ENCODE measurements at places on chromosomes 6 and 20. TPM values are rescaled to one million over a fixed set of nuclear protein-coding genes. Genes with fewer than 3 reads are reported as not detected.

DNA sequence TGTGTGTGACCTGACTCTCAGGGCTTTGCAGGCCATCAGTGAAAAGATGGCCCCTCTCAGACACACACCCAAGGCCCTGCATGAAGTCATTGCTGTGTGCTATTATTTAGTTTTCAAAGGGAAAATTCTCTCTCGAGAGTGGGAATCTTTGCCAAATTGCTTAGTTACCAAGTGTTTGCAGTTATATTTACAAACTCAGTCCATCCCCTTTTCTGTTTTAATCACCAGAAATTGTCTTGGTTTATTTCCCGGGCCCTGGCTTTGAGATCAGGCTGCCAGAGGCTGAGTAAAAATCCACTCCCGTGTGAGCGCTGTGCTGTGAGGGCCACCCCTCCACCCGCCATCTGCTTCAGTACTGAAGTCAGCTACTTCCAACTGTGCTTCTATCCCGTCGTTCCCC, 163.1 kb downstream of the SOD2 start:
- no peaks in the 10 kb centered on the region for H3K36me3 ChIP-seq
- no peak overlapping the region for H3K4me3 ChIP-seq
- no peak for DNase-seq
- no peaks in the 10 kb centered on the region for H3K4me1 ChIP-seq

GRCh38 chr20:58956078-58956477, 25.0 kb upstream of the NELFCD start:
- DNase-seq, result no peak
- no peaks in the 10 kb centered on the region for H3K27me3 ChIP-seq
- H3K36me3 ChIP-seq, result no peaks in the 10 kb centered on the region
- H3K4me1 ChIP-seq, result no peaks in the 10 kb centered on the region
- no peak overlapping the region for H3K4me3 ChIP-seq
- H3K27ac ChIP-seq, result no peak overlapping the region

DNA sequence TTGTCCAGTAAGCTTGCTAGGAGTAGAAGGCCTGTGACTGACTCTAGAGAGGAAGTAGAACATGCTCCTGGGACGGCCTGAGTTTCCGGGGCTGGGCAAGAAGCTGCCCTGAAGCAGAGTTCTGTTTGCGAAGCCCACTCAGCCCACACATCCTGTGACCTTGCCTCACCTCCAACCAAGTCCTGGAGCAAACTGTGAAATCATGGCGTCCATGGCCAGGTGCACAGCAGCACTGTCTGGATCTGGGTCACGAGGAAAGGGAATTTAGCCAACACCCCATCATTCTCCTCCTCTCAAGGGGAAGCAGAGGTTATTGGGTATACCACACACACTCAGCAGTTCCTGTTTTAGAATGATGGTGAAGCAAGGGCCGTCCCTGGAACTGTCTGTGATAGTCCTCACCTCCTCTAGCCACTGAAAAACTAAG, 87.5 kb downstream of the CRYBG1 start:
- no peak for DNase-seq
- H3K4me1 ChIP-seq, result no peaks in the 10 kb centered on the region
- no peaks in the 10 kb centered on the region for H3K27me3 ChIP-seq
- no peaks in the 10 kb centered on the region for H3K36me3 ChIP-seq
- no peak overlapping the region for H3K27ac ChIP-seq
- no peak overlapping the region for H3K4me3 ChIP-seq

GRCh38 chr20:50380697-50381040, 129.5 kb upstream of the PTPN1 start:
- no peaks in the 10 kb centered on the region for H3K27me3 ChIP-seq
- no peak for DNase-seq
- H3K36me3 ChIP-seq, result no peaks in the 10 kb centered on the region

DNA sequence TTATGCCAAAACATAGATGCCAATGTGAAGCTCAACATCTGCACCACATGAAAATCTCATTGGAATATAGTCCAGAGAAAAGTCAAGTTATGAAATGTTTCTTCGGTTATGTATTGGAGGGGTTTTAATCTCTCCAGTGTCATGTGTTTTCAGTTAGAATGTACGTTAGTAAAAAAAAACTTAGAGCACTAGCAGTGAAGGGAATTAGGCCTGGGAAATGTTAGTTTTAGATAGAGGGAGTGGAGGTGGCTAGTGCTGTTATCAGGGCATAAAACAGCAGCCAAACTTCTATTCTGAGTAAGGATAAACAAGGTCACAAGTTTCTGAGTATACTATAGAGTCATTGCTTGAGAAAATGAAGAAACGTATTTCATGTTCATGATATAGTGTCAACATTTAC, 42.9 kb downstream of the HDGFL1 start:
- H3K27ac ChIP-seq, result no peak overlapping the region
- no peaks in the 10 kb centered on the region for H3K27me3 ChIP-seq
- peaks cover 11% of the 10 kb centered on the region for H3K4me1 ChIP-seq

GRCh38 chr6:152271776-152272464, 365.2 kb downstream of the SYNE1 start:
- peak overlapping the region; percentile 29 for H3K4me3 ChIP-seq
- no peaks in the 10 kb centered on the region for H3K36me3 ChIP-seq
- no peaks in the 10 kb centered on the region for H3K27me3 ChIP-seq
- peak overlapping the region; percentile 84 for H3K27ac ChIP-seq

Gene TGM2
- 152 TPM for total RNA-seq
